ENCODE measurements at places on chromosomes 11 and 22. TPM values are rescaled to one million over a fixed set of nuclear protein-coding genes. Genes with fewer than 3 reads are reported as not detected.

GRCh38 chr11:117983163-117983475 lies 3.1 kb upstream of the IL10RA start:
- peak overlapping the region; percentile 53 for H3K27ac ChIP-seq
- no peak for DNase-seq
- peaks cover 37% of the 10 kb centered on the region for H3K36me3 ChIP-seq
- H3K4me1 ChIP-seq: peaks cover 65% of the 10 kb centered on the region

- H3K4me1 ChIP-seq: no peaks in the 10 kb centered on the region
- H3K36me3 ChIP-seq: no peaks in the 10 kb centered on the region
- no peak overlapping the region for H3K27ac ChIP-seq
- H3K4me3 ChIP-seq: no peak overlapping the region
- DNase-seq: no peak
- H3K27me3 ChIP-seq: peaks cover under 1% of the 10 kb centered on the region
Observed at GRCh38 chr11:20020198-20020597, 140.1 kb downstream of the DBX1 start.

DNA sequence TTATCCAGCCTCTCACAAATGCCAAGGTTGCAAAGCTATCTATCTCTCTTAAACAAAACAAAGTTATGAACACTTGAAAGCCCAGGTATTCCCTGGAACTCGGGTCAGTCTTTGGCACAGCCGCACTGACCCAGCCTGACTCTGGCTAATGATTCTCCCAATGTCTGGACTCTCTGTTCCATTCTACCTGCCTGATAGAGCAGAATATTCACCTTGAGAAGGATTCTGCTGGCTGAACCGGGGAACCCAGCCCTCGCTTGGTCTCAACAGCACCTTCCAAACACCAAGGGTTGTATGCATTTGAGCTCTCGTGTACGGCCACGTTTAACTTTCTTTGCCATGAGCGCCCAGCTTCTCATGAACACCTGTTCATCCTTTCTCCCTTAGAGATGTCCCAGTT lies 116.8 kb downstream of the ZBTB16 start:
- no peak overlapping the region for H3K27ac ChIP-seq
- H3K27me3 ChIP-seq: no peaks in the 10 kb centered on the region
- peaks cover 67% of the 10 kb centered on the region for H3K4me1 ChIP-seq
- no peaks in the 10 kb centered on the region for H3K36me3 ChIP-seq

GRCh38 chr11:61851900-61852295 lies 23.8 kb downstream of the FADS2 start:
- no peaks in the 10 kb centered on the region for H3K27me3 ChIP-seq
- H3K27ac ChIP-seq: no peak overlapping the region
- H3K4me3 ChIP-seq: no peak overlapping the region
- no peaks in the 10 kb centered on the region for H3K36me3 ChIP-seq

DNA sequence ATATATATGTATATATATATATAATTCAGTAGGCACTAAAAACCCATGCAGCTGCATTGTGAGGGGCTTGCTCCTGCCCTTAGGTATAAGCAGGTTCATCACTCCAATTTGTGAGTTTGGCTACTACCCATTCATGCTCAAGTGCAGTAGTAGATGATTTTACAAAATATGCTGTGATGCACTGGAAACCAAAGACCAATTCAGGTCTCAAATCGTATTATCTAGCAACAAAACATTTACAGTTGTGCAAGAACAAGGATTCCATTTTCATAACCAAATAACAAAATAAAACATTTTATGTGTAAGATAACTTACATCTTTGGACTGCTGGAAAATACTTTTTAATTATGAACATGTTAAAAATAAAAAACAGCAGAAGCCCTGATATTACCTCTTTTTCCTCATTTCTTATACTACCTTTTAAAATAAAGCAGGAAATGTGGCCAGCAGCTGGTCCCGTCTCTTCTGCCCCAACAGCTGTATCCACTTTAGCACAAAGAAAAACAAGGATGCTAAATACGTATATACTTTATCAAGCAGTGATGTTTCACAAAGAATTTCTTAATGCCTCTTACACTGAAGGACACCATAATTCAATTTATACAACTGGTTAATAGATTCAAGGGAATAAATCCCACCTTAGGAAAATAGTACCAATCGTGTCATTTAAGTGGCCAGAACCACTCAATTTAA lies 2.8 kb downstream of the CREBZF start:
- peaks cover 46% of the 10 kb centered on the region for H3K4me1 ChIP-seq
- H3K36me3 ChIP-seq: peaks cover 51% of the 10 kb centered on the region
- H3K27ac ChIP-seq: no peak overlapping the region
- peak overlapping the region; percentile 70 for H3K4me3 ChIP-seq

DNA sequence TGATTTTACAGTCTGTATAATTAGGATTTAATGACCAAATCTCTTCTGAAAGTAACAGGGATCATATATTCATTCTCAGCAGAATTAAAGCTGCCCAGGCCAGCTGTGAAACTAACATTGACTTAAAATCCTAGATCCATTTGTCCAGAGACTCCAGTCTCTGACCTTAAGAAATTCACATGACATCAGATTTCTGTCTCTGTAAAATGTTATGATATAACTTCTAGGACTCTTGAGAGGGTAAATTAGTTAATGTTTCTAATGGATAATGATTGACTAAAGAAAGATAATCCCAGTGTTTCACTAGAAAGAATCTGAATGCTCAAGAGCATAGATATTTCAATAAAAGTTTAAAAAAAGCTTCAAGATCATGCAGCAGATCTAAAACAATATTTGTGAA lies 6.3 kb downstream of the NOX4 start:
- H3K27me3 ChIP-seq: peaks cover 3% of the 10 kb centered on the region
- H3K27ac ChIP-seq: no peak overlapping the region
- no peak overlapping the region for H3K4me3 ChIP-seq
- no peaks in the 10 kb centered on the region for H3K4me1 ChIP-seq
- H3K36me3 ChIP-seq: no peaks in the 10 kb centered on the region

DNA sequence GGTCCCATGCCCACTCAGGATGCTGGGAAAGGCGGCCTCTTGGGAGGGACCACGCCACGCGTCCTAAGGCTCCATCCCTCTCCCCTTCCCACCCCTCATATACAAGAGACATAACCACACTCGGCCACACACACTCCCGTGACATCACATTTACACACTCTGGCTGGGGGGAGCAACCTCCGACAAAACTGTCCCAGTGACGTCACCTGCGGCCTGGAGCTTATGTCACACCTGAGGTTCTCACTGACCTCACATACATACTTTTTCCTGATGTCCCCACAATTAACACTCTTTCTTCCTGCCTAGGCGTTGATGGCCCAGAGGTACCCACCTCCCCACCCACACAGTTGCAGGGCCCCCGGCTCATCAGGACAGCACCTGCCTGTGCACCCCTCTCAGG lies 1.9 kb downstream of the ELFN2 start:
- DNase-seq: no peak
- H3K4me3 ChIP-seq: no peak overlapping the region
- no peak overlapping the region for H3K27ac ChIP-seq
- H3K27me3 ChIP-seq: peaks cover 60% of the 10 kb centered on the region

- peaks cover 4% of the 10 kb centered on the region for H3K36me3 ChIP-seq
- H3K4me1 ChIP-seq: peaks cover 41% of the 10 kb centered on the region
- H3K27ac ChIP-seq: no peak overlapping the region
Observed at GRCh38 chr11:17280494-17281127, 4.1 kb downstream of the NUCB2 start.

DNA sequence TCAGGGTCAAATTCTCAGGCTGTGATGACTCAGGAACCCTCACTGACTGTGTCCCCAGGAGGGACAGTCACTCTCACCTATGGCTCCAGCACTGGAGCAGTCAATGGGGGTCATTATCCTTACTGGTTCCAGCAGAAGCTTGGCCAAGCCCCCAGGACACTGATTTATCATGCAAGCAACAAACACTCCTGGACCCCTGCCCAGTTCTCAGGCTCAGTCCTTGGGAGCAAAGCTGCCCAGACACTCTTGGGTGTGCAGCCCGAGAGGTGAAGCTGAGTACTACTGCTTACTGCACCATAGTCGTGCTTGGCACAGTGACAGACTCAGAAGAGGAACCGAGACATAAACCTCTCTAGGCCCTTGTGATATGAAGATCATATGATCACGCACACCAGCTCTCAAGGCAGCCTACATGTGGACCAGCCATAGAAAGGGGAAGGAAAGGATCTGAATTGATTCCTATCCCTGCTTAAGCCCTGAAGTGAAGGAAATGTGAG lies 58.2 kb downstream of the ZNF280B start:
- H3K4me1 ChIP-seq: no peaks in the 10 kb centered on the region
- H3K36me3 ChIP-seq: peaks cover 8% of the 10 kb centered on the region
- no peak for DNase-seq
- no peak overlapping the region for H3K4me3 ChIP-seq
- H3K27ac ChIP-seq: no peak overlapping the region
- peaks cover 43% of the 10 kb centered on the region for H3K27me3 ChIP-seq

DNA sequence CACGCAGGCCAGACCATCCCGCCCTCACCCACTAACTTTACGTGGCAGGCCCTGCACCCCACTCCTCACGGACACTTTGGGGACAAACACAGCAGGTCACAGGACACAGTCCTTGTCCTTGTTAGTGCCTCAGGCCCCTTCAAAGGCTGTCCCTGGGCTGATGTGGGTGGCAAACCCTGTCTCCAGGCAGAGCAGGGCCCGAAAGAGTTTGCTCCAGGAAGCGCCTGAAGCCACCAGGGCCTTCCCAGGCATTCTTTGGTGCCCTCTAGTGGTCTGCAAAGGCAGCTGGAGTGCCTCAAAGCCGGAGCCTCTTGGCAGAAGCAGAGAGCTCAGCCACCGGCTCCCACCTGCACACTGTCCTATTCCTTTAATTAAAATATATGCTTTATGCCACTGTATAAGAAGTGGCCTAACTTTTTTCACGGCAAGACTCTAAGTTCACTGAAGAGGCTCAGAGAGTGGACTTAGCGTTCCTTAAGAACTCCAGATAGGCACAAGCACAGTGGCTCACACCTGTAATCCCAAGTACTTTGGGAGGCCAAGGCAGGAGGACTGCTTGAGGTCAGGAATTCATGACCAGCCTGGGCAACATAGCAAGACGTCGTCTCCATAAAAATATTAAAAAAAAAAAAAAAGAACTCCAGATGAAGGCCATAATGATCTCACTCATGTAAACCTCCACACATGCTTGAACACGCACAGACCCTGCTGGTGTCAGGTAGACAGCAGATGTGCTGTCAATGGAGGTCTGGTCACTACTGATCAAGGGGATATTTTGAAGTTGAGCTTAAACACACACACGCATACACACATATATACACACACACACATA lies 11.1 kb downstream of the TXN2 start:
- peaks cover 21% of the 10 kb centered on the region for H3K4me1 ChIP-seq
- no peak overlapping the region for H3K4me3 ChIP-seq
- peak overlapping the region; percentile 57 for H3K27ac ChIP-seq
- no peaks in the 10 kb centered on the region for H3K27me3 ChIP-seq
- peak; percentile 88 for DNase-seq

DNA sequence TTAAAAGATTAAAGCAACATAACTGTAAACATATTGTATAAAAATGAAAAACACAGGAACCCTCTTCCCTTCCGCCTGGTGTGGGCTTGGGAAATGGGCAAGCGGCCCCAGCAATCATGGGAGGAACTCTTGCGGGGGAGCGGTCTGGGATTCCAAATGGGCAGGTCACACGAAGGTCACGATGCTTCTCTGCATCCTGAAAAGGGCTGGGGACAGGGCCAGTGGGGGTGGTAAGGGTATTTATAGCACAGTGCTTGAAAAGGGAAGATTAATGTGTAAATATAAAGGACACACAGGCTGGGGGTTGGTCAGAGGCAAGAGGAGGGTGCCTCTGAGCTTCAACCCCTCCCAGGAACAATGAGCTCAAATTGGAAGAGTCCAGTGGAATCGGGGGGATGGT lies 46.9 kb upstream of the OR4B1 start:
- H3K4me1 ChIP-seq: peaks cover 23% of the 10 kb centered on the region
- no peak overlapping the region for H3K4me3 ChIP-seq
- H3K27me3 ChIP-seq: no peaks in the 10 kb centered on the region
- peaks cover 13% of the 10 kb centered on the region for H3K36me3 ChIP-seq

- no peaks in the 10 kb centered on the region for H3K4me1 ChIP-seq
- no peak for DNase-seq
- no peak overlapping the region for H3K27ac ChIP-seq
- H3K27me3 ChIP-seq: no peaks in the 10 kb centered on the region
- H3K4me3 ChIP-seq: no peak overlapping the region
Observed at GRCh38 chr11:35811783-35812182, 132.1 kb upstream of the LDLRAD3 start.

DNA sequence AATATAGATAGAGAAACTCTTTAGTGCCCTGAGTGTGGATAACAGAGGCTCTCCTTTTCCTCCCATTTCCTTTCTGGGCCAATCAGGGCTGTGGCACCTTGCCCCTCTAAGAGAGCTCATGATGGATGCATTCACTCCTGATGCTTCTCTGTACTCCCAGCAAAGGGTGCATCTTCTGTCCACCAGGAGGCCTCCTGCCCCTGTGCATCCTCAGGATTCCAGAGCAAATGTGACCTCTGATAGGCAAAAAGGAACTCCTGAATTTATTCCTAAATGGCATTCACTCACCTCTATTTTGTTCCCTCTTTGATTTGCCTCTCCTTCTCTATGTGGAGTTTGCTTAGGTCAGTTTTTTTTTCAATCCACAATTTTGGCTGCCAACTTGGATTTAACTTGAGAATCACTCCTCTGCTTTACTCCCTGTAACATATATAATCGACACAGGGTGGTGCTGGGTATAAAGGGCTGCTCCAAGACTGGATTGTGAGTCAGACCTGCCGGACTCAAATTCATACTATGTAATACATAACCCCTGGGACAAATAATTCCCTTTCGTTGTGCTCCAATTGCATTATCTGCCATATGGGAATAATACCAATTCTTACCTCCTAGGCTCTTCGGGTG lies 1.1 kb upstream of the MRGPRX4 start:
- no peaks in the 10 kb centered on the region for H3K36me3 ChIP-seq
- no peaks in the 10 kb centered on the region for H3K4me1 ChIP-seq
- no peak overlapping the region for H3K27ac ChIP-seq
- peaks cover 19% of the 10 kb centered on the region for H3K27me3 ChIP-seq

Gene TPBGL
- 0.07 TPM for total RNA-seq

Gene CALCA
- not detected for total RNA-seq

Gene TRPM5
- total RNA-seq: not detected

Gene DEFB131B
- total RNA-seq: not detected

Gene CECR2
- total RNA-seq: not detected

Gene PIH1D2
- total RNA-seq: 0.56 TPM
